Inflammatory macrophage (primary cell): ENCODE measurements at places on chromosomes 6 and 20.
A peak's percentile ranks its signal among the peaks of the same experiment; 100 is the strongest.

- DNase-seq = peak; percentile 35
These were observed 8.6 kb downstream of the CD83 start for GRCh38 chr6:14126191-14126590.

DNA sequence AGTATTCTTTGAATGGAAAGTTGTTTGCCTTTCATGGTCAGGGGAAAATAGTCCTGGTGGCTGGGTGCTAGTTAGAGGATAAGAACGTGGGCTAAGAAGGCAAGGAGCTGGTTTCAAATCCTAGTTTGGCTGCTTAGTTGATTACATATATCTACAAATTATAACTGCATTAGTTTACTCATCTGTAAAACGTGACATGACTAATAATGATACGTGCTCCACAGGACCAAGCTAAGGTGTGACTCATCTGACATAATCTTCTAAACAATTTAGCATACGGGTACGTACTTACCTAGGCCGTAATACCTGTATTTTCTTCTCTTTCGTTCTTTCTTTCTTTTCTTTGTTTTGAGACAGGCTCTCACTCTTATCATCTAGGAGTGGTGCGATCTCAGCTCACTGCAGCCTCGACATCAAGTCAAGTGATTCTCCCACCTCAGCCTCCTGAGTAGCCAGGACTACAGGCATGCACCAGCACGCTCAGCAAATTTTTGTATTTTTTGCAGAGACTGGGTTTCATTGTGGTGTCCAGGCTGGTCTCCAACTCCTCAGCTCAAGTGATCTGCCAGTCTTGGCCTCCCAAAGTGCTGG lies 1274.2 kb upstream of the GJE1 start:
- no peak for DNase-seq

DNA sequence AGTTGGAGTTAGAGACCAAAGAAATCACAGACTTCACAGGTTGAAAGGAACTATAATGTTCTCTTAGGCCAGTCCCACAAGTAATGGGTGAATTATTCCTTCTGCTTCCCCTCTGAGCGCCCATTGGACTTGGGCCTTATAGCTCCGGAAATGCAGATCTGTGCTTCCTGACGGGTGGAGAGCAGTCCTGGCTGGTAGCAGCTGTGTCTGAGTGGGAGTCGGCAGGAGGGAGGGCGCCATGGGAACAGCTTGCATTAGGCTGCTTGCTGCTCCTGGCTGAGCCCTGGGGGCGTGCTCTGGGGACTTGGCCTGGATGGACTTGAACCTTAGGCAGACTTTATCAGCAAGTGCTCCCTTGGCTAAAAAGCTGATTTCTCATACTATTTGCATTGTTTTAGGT lies 18.4 kb upstream of the NUP153 start:
- peak; percentile 44 for DNase-seq

- DNase-seq = no peak
These were observed 419.7 kb downstream of the CD109 start for GRCh38 chr6:74115674-74116073.

GRCh38 chr6:29631209-29631810 lies 1.7 kb downstream of the GABBR1 start:
- no peak for DNase-seq
